Activated CD8-positive, alpha-beta memory T cell treated with anti-CD3 and anti-CD28 coated beads for 48 hours (primary cell): ENCODE measurements at places on chromosomes 6 and 20.

DNA sequence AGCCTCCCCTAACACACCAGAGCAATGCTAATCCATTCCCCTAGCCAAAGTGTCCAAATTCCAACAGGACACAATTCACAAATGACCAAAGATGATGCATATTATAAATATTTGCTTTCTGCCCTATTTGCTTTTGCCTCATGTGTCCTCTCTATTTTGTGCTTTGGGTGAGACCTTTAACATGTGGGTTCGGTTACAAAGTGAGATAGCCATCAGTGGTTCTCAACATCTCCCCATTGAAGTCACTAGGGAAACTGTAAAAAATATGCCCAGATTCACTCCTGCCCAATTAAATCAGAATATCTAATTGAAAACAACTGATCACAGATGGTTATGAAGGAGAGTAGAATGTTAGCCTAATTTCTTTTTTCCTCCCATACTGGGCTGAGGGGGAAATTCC, 159.2 kb downstream of the MTFR2 start:
- no peak for DNase-seq

- no peak for DNase-seq
These were observed 64.0 kb downstream of the FOXA2 start for GRCh38 chr20:22520381-22520780.

GRCh38 chr20:46898423-46898822, 3.8 kb downstream of the EYA2 start:
- DNase-seq = no peak

DNA sequence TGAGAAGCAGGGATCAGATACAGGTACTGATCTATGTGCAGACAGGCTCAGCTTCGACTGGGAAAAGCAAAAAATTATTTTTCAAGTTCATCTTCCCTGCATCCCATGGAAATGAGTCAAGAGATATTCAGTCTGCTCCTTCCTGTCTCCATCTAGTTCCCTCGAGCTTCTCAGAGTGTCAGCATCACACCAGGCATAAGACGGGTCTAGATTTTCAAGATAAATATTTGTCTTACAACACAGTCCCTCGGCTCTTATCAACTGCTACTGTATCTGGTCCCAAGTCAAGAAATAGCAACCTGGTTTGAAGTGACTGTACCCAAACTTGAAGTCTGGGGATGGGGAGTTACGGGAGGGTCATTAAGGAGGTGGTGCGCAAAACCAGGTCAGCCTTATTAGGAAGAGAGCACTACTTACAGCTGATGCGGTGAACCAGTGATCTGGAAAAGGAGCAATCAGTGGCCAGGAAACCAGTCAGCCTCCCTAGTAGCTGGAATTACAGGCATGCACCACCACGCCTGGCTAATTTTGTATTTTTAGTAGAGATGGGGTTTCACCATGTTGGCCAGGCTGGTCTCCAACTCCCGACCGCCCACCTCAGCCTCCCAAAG, 29.7 kb downstream of the ZMYND8 start:
- DNase-seq = no peak

- DNase-seq = no peak
These were observed 47.2 kb downstream of the DHX35 start for GRCh38 chr20:39009348-39009747.

DNA sequence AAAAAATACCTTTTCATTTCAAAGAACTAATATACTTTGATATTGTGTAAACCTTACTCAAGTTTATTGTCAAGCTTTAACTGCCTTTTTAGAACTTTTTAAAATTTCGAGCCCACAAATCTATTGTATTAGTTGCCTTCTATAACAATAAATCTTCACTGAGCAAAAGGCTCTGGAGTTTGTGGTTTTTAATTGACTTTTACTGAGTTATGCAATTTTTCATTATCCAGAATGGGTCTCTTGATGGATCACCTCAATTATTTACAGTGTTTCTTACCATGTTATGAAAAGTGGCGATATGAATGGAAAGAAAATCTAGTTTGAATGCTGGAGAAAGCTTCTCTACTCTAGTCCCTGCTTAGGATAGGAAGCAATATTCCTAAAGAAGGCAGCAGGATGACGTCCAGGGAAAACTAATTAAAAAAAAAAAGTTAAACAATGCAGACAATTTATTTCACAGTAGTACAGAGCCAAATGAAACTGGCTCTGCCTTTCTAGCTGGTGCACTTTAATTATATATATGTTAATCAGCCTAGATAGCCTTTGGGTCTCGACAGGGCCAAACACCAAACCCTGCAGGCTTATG, 5.0 kb downstream of the ID4 start:
- DNase-seq = no peak

DNA sequence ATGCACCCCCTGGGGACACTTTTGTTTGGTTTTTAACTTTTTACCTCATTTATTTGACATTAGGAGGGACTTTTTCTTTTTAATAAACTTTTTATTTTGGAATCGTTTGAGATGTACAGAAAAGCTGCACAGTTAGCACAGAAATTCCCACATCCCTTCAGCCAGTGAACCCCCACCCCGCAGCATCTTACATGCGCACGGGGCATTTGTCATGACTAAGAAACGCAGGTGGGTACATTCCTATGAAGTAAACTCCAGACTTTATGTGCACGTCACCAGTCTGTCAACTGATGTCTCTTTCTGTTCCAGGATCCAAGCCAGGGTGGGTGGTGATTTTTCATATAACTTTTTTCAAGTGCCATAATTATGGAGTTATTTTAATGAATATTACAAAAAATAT, 4.9 kb upstream of the ZNF831 start:
- no peak for DNase-seq

DNA sequence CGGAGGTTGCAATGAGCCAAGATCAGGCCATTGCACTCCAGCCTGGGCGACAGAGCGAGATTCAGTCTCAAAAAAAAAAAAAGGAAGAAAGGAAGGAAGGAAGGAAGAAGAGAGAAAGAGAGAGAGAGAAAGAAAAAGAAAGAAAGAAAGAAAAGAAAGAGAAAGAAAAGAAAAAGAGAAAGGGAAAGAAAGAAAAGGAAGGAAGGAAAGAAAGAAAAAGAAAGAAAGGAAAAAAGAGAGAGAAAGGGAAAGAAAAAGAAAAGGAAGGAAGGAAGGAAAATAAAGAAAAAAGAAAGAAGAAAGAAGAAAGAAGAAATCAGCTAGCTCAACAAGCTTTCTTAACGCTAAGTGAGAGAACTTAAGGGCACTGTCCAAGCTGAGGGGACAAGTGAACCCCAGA, 7.6 kb upstream of the MATN4 start:
- DNase-seq = no peak
